NCI-H1417 (cell line): ENCODE measurements at places on chromosomes 4 and X.

GRCh38 chr4:21543514-21543913, 405.1 kb downstream of the KCNIP4 start:
- no peak for DNase-seq

- DNase-seq: no peak
Observed at GRCh38 chr4:155161357-155161756, 47.1 kb upstream of the NPY2R start.

DNA sequence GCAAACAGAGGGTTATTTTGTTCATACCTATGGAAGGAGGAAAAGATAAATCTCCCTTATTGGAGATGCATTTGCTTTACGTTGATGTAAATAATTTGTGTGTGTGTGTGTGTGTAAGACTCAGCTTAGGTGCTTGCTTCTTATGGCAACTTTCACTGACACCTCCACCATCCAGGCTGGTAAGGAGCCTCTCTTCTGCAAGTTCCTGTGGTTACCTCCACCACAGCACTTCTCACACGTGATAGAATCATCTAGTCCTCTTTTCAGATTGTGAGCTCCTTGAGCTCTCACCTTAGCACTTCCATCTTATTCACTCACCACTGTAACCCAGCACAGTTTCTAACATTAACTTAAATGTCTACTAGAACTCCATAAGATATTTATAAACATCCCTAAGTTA, 553.7 kb downstream of the FGF13 start:
- DNase-seq: no peak

- no peak for DNase-seq
Observed at GRCh38 chr4:53012738-53013137, 150.6 kb downstream of the RASL11B start.

DNA sequence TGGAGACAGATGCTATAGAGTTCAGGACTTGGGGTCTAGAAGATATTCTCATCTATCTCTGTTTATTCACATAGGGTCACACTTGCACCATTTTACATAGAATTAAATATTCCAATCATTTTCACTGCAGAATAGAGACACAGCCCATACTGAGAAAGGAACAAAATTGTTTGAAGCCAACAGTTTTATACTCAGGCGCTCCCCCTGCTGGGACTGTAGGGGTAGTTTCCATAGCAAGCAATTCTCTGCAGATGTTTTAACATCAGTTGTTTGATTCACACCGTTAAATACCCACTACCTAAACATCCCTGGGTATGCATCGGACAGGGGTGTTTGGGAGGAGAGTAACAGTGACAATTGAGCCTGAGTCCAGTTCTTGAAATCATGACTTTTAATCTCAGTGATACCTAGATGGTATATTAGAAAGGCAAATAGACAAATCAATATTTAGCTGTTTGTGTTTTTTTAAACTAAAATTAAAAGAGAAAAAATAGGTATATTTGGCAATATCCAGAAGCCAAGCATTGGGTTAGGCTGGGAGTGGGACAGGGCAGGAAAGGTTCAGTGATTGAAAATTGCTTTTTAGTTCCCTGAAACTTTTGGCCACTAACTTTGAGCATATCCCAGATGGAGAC, 33.8 kb downstream of the LONRF3 start:
- no peak for DNase-seq

GRCh38 chrX:118448273-118448783, 47.3 kb upstream of the DOCK11 start:
- no peak for DNase-seq
